T-helper 17 cell (primary cell): ENCODE measurements at places on chromosomes 16 and 17.

- DNase-seq, result no peak
These were observed 75.4 kb upstream of the SDK2 start for GRCh38 chr17:73719588-73720071.

DNA sequence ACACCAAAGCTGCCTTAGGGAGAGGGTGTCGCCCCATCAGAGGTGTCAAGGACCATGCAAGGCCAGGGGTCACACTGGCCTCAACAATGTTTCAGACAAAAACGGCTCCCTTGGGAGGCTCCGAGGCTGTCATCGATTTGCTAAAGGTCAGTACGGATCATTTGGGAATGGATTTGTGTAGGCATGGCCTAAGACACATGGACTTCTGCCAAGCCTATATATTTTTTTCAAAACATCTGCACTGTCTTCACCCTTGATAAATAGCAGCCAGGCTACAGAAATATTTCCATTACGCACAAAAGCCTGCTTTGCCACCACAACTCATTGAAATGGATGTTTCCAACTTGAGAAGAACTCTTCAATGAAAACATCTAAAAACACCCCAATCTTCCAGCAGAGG lies 10.3 kb downstream of the CUEDC1 start:
- DNase-seq, result no peak

- no peak for DNase-seq
These were observed 436.6 kb downstream of the SHISA9 start for GRCh38 chr16:13338044-13338443.

GRCh38 chr17:72306037-72306436 lies 185.2 kb downstream of the SOX9 start:
- DNase-seq, result no peak

DNA sequence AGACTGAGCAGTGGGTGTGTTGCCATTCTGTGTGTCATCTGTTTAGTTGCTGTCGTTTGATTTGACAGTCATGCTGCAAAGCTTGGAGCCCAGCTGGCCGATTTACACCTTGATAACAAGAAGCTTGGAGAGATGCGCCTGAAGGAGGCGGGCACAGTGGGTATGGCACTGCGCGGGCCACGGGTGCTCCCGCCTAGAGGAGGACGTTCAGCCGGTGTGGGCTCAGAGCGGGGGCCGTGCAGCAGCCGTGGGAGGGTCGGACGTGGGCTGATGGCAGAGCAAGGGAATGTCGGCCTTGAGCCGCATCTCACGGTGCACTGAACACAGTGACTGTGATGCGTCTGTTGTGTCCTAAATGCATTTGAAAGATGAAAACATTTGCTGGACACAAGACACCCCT lies 3.7 kb downstream of the FN3KRP start:
- DNase-seq, result no peak

DNA sequence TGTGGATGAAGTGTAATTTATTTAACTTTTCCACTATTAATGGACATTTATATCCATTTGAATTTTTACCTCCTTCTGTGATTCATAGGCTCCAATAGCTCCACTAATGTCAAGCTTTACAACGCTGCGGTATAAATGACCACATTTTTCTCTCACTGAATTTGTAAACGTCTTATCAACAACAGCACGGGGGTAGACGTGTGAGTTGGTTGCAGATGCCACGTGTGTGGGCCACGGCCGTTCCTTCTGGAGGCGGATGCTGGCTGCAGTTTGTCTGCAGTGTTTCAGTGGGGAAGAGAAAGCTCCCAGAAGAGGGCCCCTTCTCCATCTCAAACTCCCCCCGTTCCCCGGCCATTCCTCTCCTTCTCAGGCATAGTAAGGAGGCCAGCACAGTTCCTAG lies 68.2 kb upstream of the XYLT1 start:
- no peak for DNase-seq

GRCh38 chr16:23379707-23380106 lies 73.3 kb downstream of the COG7 start:
- no peak for DNase-seq

DNA sequence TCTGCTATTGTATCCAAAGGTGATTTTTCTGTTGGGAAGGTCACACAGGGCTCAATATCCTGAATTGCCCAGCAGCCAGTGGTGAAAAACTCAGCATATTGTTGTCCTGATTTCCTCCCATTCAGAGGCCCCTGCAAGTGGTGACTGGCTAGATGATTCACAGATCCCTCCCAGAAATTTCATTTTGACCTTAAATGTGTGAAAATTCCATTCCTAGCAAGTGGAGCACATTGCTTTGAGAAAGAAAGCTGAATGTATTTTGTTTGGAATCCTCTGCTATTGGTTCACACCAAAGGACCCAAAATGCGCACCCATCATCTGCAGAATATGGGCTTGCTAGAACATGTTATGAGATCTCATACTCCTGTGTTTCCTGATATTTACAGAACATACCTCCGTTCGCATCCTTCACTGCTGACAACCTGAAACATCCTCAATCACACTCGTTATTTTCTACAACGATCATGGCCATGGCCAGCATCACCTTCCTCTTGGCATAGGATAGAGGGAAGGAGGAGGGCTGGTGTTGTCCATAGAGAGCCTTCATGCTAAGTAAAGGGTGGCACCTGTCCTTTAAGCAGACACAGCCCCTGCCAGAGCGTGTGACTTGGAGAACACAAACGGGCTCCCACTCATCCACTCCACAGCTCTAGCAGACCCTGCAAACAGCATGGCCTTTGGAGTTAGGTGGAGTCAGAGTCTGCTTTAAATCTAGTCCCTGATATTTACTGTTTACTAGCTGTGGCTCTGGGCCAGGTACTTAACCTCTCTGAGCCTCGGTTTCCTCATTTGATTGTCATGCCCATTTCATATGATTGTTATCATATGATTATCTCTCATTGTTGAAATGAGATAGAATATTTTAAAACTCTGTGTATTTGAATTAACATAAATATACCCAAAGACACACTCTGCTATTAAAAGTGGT lies 30.4 kb upstream of the NFAT5 start:
- DNase-seq, result no peak

DNA sequence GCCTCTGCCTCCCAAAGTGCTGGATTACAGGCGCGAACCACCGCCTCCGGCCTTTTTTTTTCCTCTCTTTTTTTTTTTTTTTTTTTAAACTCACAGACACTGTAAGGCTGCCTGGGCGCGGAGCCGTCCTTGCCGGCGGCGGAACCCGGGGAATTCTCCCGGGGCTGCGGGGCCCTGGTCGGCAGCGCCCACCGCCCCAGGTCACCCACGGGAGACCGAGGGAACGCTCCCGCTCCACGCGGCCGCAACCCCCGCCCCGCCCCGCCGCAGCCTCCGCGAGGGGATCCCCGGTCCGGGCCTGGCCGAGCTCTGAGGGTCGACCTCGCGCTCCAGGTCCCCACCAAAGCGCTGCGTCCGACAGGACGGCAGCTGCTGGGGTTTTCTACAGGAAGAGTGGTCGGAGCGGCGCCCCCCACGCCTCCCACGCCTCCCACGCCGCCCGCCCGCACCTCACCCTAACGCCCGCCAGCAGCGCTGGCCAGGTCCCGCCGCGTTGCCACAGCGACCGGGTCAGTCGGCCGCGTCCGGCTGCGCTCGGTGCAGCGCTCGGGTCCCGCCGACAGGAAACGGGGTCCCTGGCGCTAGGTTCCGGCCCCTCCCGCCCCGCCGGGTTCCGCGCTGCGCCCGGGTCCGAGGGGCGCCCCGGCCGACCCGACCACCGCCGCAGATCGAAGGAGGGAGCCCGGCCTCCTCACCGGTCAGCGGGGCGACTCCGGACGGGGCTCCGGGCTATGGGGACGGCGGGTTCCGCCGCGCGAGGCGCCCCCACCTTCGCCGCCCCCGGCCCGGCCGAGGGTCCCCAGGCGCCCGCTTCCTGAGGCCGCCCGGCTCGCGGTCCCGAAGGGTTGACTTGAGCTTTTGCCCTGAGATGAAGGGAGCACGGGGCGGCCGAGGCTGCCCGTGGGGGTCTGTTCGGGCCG lies at the start of gene CCDC57:
Gene CCDC57 (minus strand): TSS at position 512 of the 920 bp plus-strand sequence. CDS start 10,898 bp downstream, outside the sequence.
- DNase-seq, result peak; percentile 36
